ENCODE measurements at places on chromosomes 3 and 15.

DNA sequence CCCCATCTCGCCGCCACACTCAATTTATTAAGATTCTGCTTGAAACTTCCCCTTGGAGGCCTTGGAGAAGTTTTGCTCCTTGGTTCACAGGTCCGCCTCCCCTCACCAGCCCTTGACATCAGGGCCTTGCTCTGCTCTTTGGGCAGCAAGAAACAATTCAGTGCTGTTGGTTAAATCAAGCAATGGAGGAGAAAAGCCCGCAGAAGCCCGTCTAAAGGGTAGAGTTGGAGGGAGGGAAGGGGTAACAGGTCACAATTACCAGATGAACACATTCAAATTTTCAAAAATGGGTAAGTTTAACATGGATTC, 429 bp downstream of the PARP9 start:
- no peak for DNase-seq

DNA sequence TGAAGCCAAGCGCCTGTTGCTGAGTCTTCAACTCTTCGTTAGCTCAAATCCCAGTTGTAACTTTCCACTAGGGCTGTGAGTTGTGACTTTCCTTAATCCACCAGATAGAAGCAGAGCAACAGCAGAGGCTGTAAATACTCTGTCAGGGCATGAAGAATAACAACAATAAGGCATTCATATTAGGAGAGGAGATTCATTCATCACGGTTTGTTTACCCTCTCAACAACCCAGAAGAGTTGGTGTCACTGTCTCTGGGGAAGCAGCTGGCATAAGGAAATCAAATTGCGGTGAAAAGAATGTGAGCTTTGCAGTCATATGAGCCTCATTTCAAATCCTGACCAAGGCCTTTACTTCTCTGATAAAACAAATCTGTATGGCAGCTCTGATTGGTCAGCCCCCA, 184.8 kb downstream of the SHQ1 start:
- no peak for DNase-seq

DNA sequence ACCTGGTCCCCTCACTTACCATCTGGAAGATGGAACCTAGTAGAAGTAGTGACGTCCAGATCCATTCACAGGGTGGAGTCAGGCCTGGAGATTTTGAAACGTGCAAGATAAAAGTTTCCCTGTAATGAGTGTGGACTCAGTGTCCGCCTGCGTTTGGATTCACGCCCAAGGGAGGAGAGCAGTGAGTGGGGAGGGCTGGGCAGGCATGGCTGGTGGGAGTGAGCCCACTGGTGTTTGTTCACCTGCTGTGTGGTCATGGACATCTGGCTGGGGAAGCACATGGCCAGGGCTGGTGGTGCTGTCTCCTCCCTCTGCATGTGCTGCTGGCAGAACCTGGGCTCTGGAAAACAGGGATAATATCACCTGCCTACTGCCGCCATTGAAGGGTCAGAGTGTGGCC, 37.0 kb downstream of the RLBP1 start:
- DNase-seq, result no peak

DNA sequence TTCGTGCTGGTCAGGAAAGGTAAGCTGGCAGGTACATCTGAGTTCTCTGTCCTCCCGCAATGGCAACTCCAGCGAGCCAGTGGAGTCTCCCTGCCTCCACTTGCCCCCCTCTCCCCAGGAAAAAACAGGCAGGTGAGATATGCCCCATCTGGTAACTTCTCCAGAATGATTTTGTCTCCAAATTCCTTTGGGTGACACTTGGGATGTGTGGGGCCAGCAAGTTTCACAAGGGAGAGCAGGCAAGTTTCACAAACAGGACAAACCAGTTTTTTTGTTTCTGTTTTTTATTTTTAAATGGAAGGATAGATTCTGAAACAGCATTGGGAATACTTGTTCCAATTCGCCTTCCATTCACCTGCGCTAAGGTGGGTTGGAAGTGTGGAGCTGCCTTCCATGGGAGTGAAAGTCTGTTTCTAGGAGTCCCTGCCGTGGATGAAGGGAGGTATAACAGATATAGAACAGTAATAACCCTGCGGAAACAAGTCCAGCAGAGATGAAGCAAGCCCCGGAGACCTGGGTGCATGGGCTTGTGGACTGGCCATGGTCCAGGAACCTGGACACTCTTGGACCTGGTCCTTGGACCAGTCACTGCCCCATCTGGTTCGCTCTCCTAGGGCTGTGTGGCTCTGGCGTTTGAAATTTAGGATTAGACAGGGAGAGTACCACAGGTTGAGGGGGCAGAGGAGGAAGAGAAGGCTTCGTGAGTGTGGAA, 22.9 kb upstream of the KIF23 start:
- no peak for DNase-seq

- DNase-seq, result no peak
Measured at GRCh38 chr3:117630885-117631284, 921.3 kb downstream of the TUSC7 start.

- no peak for DNase-seq
Measured at GRCh38 chr3:64575211-64575844, 112.5 kb downstream of the ADAMTS9 start.

DNA sequence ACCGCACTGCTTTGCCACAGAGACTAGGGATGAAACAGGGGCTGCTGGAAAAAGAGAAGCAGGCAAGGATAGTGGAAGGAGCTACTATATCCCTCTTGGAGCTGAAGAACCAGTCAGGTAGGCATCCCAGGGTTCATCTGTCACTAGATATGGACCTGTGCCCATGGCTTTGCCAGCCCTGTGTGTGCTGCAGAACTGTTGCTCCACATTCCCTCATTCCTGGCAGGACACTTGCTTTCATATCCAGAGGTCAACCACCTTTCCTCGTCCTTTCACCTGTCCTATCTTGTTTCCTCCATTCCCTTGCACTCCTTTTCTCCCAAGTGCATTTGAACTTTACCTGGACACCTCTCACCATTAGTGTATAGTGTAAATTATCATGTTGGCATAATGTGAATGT, 12.0 kb downstream of the SNRK start:
- no peak for DNase-seq

DNA sequence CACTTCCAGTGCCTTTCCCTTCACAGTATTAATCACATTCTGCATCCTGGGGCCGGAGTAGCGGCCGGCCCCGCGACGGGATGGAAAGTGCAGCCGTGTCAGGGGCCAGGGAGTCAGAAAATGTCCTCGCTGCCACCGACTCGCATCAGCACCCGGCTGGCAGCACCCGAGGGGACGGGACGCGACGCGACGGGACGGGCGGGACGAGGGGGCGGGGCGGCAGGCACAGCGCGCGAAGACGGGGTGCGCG, 353 bp downstream of the ATG3 start:
- DNase-seq, result no peak

DNA sequence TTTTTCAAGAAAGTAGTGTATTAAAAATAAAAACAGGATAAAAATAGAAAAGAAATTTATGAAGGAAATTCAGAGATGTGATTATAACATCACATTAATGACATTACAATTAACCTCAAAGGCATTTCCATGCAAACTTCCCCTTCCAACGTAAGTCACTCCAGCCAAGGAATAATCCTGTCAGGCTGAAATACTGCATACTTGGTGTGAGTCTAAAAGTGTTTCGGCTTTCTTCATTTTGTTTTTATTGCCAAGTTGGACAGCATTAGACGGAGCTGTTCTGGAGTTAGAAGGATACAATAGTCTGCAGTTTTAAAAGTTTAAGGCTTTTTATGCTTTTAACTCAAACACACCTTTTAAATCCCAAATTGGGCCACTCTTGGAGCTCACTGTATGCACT, 435.0 kb downstream of the MECOM start:
- no peak for DNase-seq

DNA sequence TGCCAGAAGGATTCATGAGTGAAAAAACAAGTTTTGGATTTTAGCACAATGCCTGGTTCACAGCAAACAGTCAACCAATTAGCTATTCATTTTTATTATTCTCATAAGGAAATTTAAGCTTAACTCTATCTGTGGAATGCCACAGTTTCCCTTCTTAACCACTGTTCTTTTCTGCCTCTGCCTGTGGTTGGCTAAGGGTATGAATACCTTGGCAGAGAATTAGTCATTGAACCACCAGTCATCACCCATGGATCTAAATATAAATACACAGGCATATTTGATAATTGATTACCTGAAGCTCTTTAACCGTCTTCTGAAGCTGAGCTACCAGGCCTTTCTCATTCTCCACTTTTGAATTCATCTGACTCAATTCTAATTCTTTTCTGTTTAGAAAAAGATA, 79.9 kb downstream of the MYH15 start:
- no peak for DNase-seq

DNA sequence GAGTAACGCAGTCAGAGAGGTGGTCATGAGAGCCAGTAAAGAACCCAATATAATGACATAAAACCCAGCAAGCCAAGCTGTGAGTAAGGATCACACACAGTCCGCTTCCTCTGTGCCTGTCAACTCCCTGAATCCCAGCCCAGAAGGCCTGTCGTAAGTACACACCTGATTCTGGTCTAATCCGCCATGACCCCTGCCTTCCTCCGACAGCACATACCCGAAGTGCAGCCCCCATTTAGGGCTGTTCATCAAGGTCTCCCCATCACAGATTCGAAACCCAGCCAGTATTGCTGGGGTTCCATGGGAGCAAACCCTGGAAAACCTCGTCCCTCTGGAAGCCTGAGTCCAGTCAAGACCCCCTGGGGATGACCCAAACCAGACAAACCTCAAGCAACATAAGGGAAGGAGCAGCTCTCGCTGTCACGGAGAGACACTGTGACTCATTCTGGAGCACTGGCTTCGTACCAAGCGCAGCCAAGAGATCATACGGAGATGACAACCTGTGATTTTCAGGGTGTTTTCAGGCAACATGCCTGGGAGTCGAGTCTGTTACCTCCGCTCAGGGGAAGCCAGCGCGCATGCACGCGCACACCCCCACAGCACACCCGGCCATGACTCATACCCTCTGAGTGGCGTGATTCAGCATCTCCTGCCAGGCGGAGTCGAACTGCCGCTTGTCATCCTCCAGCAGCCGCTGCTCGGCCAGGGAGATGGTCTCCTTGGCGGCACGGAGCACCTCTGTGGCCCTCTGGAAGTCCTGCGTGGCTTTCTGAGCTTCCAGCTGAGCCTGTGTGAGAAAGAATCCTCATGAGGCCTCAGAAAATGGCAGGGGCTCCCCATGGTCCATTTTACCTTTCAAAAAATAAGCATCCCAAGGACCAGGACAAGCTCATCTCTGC, 63.0 kb downstream of the SH3BP5 start:
- DNase-seq, result peak; percentile 80

DNA sequence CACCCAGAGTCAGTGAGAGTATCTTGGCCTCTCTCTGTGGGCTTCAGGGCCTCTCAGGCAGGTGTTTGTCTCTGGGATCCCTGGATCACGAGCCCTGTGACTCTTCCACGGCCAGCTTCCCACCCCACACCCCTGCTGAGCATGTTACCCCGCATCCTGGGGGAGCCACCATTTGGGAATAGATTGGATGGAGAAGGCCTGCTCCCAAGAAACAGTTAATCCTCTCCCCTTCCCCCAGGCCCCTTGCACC, 15.5 kb upstream of the SRP14 start:
- no peak for DNase-seq

- DNase-seq, result no peak
Measured at GRCh38 chr15:48993380-48993779, 29.7 kb upstream of the SHC4 start.

GRCh38 chr3:125165189-125165947, 47.2 kb downstream of the SLC12A8 start:
- no peak for DNase-seq

- DNase-seq, result no peak
Measured at GRCh38 chr15:60535743-60536142, 56.8 kb upstream of the ICE2 start.

DNA sequence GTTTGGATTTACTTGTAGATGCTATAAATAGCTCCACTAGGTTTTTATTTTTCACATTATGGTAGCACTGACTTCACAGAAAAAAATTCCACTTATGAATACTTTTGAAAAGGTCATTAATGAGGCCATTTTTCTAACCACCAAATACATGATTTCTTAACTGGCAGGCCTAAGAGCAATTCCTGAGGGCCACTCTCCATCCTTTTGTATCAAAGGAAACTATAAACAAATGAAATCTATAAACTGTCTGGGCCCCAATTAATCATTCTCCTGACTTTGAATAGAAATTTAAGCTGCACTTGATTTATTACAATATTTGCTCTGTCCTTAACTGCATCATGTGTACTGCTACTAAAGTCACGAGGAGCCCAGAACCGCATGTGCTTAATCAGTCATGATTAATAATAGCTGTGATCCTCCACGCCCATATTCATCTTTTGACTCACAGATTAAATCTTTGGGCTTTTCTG, 25.1 kb upstream of the MTMR10 start:
- no peak for DNase-seq

GRCh38 chr3:64536166-64536565, 151.6 kb downstream of the ADAMTS9 start:
- DNase-seq, result no peak

- DNase-seq, result no peak
Measured at GRCh38 chr3:48598323-48599076, 3.4 kb upstream of the COL7A1 start.

- DNase-seq, result no peak
Measured at GRCh38 chr3:20458994-20459716, 273.1 kb upstream of the SGO1 start.

DNA sequence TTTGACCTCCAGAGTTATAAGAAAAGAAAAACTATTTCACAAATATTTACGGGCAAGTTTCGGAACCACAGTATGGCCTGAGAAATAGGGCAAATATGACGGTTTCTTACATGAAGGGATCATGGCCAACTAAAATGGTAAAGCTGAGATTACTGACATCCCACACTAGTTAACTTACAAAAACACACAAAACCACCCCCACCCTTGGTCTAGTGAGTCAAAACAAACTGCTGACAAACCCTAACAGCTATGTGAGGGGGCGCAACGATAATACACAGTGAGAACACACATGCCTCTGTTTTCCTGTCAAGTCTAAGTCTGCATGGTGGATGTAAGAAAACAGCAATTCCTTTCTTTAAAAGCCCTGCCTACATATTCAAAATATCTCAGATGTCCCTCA, 32.3 kb downstream of the CBLB start:
- no peak for DNase-seq

- DNase-seq, result no peak
Measured at GRCh38 chr15:46489276-46489675, 854.4 kb downstream of the SQOR start.

DNA sequence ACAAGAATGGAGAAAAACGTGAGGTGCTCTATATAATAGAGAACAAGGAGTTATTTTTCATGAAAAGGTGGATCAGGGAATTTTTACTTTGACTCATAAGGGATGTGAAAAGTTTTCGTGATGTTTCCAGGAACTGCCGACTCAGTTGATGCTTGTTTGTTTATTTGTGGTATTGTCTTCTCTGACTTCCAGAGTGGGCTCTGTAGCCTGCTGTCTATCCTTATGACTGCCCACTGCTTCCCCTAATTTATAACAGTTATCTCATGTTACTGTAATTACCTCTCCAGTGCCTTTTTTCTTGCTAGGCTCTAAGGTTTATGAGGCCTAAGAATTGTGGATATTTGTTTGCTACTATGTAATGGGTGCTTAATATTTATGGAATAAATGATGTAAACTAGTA, 12.3 kb downstream of the ARL13B start:
- no peak for DNase-seq

DNA sequence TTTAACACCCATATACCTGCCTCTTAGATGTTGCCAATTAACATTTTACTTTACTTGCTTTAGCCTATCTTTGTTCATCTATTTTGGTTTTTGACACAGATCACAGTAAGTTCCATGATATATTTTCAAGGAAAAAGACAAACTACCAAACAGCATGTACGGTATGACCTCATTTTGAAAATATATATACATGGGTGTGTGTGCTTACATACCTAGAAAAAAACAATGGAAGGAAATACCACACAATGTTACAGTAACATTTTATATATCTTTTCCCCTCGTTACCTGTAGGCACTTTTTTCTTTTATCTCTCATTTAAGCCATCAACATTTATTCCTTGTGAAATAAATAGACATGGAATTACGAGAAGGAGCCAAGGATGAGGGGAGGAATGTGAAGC, 170.0 kb downstream of the FOXP1 start:
- DNase-seq, result no peak

All from stimulated activated CD8-positive, alpha-beta memory T cell treated with anti-CD3 and anti-CD28 coated beads, Interleukin-12 subunit alpha, Interleukin-12 subunit beta, amount 100 ng/mL, for 4 hours (primary cell).